EH (cell line): ENCODE measurements at places on chromosomes 3 and 15.

GRCh38 chr15:60511351-60512031 is 32.5 kb upstream of the ICE2 start:
- DNase-seq: no peak

DNA sequence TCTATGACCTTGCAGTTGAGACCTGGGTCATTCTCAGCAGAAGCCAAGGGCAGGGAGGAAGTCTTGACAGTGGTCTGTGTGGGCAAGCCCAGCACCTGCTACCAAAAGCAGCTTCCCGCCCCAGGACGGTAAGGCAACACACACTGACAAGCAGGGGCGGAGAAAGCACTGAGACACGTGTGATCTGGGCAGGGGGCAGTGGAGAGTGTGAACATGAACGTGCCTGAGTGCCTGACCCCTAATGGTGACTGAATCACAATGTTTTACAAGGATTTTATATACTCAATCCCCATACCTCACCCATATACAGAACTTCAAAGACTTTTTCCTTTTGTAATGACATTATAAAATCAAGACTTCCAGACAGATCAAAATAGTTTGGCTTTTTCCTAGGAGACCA is 35.2 kb downstream of the ANP32A start:
- no peak for DNase-seq

DNA sequence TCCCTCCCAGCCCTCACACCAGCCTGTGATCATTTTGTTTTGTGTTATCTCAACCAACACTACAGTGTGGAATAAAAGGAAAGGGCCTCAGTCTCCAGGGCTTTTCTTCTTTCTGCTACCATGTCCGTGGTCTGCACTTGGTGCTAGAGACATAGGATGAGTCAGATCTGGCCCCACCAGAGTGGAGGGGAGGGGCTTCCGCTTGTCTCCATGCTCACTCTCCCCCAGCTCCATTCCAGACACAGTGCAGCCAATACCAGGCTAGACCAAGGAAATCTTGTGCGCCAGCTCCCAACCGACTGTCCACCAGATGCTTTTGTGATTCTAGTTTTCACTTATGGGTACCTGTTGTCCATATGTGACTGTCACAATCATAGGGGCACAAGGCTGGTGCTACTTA is 51.9 kb upstream of the TMEM115 start:
- peak; percentile 20 for DNase-seq

DNA sequence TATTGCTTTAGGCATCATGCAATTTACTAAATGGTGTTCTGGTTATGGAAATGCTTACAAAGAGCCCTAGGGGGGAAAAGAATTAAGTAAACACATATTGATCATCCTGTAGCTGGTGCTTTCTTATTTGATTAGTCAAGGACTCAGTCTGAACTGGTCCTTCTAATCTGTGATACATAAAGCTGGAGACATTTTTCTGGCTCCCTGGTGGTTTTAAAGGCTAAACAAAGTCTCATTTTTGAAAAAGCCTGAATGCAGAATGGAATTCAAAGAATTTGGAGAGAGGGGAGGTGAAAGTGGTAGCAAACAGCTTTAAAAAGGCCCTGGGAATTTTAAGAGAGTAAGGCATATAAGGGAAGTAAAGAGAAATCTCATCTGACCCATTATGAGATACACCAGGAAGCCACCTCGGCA is 149.7 kb downstream of the RBMS3 start:
- peak; percentile 84 for DNase-seq

DNA sequence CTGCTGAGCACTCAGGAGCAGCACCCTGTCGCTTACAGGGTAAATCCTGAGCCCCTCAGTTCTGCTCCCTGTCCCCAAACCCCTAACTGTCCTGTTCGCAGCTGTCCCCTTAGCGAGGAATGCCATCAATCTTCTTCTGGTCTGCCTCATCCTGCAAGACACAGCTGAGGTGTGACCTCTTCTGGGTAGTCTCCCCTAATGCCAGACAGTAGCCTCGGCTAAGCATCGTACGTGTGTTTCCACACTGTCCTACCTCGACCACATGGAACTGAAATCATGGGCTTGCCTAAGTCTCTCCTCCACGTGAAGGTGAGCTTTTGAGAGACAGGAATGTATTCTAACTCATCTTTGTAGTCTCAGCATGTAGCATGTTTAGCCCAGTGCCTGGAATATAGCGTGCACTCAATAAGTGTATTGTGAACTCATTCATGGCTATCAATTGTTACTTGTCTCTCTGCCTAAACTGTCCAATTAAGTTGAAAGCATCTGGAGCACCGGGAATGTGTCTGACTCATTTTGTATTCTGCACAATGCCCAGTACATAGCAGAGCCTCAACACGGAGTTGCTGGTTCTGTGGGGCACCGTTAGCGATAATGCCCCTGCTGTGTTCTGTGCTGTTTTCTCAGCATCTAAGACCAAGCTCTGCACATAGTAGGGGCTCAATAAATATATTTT is 90.2 kb downstream of the HES1 start:
- DNase-seq: peak; percentile 4

DNA sequence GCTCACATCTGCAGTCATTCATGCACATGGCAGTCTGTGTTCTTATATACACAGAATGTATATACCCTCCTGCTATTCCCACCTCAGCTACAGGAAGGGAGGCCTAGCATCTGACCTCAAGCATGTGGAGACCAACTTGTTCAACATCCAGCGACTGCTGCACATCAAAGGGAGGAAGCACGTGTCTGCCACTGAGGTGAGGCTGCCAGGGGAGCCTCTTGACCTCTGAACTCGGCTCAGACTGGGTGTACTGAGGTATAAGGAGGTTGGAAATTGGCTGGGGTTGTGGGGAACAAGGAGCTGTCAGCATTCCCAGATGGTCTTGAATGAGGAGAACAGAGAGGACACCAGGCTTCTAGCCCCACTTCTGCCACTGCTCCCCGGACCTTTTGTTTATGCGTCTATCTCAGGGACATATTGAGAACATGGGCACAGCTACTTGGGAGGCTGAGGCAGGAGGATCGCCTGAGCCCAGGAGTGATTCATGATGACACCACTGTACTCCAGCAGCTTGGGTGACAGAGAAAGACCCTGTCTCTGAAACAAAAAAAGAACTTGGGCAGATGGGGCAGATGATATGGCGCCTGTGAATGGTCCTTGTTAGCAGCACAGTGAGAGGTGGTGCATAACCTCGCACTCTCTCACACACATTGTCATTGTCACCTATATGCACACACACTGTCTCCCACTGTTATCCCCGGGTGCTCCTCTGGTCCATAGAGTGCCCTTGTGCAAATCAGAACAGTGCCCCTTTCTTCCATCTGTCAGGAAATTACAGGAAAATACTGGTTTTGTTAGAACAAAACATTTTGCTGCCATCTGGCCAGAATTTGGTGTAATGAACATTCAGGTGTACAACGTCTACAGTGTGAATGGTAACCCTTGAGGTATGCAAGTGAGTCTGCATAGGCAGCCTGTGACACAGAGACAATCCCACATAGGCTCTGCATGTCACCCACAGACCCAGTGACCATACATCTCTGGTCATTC is 5.4 kb downstream of the VILL start:
- no peak for DNase-seq

DNA sequence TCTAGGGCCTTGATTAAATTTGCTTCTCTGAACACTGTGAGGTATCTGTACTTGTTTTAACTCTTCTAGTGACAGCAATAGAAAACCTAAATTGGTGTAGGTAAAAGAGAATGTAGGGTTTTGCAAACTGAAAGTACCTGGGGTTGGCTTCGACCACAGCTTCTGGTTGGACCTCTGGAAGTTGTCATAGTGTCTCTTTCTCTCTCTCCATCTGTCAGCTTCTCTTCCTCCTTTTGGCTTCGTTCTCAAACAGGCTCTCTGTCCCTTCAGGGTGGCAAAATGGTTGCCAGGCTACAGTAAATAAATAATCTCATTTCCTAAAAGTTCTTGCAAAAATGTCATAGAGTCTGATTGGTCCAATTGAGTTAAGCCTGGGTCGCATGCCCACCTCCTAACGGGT is 149.3 kb upstream of the CTDSPL start:
- DNase-seq: no peak

DNA sequence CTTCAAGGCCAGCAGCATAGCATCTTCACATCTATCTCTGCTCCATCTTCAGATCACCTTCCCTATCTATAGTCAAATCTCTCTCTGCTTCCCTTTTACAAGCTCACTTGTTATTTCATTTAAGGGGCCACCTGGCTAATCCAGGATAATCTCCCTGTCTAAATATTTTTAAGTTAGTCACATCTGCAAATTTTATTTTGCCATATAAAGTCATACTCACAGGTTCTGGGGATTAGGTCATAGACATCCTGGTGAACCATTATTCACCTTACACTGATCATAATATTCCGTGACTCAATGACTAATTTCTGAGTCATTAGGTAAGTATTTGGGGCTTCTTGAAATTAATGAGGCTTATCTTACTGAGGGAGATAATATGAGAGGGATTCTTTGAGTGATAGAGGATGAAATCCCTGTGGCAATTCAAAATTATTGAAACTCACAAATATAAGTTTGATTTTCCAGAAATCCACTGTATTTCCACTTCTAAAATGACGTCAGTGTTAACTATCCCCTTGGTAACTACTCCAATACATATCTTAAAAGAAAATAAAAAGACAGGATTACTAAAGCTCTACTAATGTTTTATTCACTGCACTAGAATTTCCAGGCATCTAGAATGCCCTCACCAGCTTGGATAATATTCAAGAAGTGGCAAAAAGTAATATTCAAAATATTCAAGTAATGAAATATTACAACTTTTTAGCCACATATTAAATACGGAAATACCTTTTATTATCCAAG is 93.7 kb upstream of the RBMS3 start:
- peak; percentile 78 for DNase-seq
